ENCODE measurements at places on chromosomes 7 and 10.
A peak's percentile ranks its signal among the peaks of the same experiment; 100 is the strongest.

DNA sequence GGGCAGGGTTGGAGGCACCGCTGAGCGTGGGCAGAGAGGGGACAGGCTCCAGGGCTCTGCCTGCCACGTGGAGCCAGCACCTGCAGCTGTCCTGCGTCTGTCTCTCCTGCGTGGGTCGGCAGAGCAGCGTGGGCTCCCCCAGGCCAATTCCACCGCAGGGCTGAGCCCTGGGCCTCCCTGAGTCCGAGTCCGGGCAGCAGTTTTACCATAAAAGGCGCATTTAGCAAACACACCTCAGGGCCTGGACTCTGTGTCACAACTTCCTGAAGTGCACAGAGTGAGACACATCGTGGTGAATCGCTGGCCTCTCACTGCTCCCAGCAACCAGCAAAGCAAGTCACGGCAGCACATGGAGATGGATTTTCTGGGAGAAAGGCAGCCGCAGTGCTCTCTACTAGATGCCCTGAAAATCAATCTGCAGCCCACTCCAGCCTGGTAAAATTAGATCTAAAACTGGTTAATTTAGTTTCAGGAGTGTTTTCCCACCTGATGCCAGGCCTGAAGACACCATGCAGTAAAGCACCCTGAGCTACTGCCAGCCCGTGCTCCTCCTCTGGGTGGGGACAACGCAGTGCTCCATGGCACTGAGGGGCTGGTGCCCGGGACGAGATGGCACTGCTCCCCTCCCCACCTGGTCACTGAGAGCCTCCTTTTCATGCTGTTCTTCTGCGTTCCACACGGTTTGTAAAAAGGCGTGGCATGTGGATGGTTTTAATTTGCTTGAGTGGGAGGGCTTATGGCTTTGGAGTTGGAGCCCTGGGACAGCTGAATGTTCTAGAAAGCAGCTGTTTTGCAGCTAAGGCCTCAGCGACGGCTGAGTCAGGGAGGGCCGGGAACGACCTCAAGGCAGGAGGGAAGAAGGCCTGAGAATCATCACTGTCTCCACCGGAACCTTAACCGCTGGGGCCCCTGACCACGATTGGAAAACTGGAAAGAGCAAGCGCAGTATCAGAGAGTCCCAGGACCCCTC lies 336.9 kb downstream of the ADARB2 start:
- DNase-seq = no peak

- DNase-seq = peak; percentile 57
Observed at GRCh38 chr7:75842836-75843446, 29.3 kb upstream of the CCL24 start.

DNA sequence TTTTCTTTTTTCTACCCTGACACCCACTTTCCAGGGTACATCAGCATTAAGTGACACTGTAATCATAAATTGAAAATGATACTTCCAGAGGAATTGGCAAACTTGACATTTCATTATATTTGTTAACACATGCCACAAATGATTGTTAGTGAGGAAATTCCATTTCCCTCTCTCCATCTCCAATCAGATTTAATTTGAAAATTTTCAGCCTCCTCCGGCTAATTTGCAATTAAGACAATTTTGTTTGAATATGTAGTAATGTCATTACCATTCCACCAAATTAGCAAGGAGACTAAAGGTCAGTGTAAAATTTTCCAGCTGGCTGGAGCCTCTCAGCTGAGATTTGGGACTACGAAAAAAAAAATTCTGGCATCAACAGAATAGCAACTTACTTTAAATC lies 242.7 kb downstream of the FOXP2 start:
- no peak for DNase-seq

- no peak for DNase-seq
Observed at GRCh38 chr10:45180946-45181875, 134.2 kb downstream of the OR13A1 start.

DNA sequence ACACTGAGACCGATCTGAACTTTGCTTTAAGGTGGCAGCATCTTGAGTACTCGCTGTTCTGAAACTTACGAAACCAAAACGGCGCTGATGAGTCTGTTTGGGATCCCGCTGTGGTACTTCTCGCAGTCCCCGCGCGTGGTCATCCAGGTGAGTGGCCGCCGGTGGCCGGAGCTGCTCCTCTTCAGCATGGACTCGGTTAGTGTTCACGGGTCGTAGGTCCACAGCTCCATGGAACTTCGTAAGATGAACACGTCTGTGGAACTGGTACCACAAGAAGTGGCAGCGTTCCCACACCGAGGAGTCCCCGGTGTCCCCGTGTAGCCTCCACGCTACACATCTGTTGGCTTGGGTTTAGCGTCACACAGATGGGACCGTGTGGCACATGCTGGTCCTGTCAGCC lies 10.4 kb upstream of the GET4 start:
- no peak for DNase-seq

- no peak for DNase-seq
Observed at GRCh38 chr10:48512861-48513260, 92.0 kb downstream of the ARHGAP22 start.

GRCh38 chr7:129225931-129226572 lies 1.2 kb downstream of the AHCYL2 start:
- no peak for DNase-seq

- DNase-seq = no peak
Observed at GRCh38 chr10:91210435-91210834, 10.0 kb upstream of the PCGF5 start.

DNA sequence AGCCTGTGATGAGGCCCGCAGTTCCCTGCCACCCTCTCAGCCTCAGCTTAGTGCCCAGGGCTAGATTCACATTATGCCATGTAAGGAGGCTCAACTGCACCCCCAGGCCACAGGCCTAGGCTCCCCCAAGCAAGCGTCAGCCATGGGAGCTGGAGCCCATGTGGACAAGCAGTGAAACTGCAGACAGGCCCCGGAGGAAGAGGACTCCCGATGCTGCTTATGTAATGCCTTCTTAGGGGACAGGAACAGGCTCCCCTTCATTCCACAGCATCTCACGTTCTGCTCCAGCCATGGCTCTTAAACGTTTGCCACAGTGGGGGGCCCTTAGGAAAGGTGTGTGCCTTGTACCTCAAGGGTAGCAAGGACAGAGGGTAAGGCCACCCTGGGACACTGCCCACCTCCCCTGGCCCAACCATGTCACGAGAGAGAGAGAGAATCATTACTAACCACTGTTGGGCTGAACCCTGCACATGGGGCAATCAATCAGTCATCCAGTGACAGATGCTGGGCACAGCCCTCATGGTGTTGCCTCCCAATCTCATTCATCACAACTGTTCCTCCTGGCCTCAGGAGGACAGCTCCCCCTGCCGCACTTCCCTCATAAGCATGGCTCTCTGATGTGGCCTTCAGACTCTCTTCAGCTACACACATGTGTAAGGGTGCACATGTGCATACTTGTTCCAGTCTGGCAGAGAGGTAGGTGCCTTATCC lies 263.0 kb downstream of the GRID1 start:
- no peak for DNase-seq

DNA sequence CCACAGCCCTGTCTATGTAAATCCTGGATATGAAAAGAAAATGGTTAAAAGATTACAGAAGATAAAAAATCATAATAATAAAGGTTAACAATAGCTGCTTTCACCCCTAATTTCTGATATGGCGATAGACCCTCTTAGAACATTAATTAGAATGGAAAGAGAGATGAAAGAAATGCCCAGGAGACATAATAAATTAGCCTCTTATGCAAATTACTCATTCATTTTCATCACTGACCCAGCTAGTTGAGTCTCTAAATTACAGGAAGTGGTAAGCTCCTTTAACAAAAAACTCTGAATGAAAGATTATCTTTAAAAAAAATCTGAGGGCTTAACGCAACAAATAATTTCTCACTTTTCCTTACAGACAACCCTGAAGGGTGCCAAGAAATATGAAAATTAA lies 12.4 kb downstream of the GFRA1 start:
- DNase-seq = no peak

GRCh38 chr10:66440568-66440967 lies 485.3 kb upstream of the LRRTM3 start:
- no peak for DNase-seq

- DNase-seq = no peak
Observed at GRCh38 chr10:126944191-126944590, 39.0 kb downstream of the DOCK1 start.

Measured in glomerular endothelial cell (primary cell).